ENCODE measurements at places on chromosomes 1 and 21. TPM values are rescaled to one million over a fixed set of nuclear protein-coding genes. Genes with fewer than 3 reads are reported as not detected.

The SHISAL2A gene
- total RNA-seq: not detected

The XCL1 gene
- not detected for total RNA-seq

- H3K36me3 ChIP-seq: no peaks in the 10 kb centered on the region
- H3K27me3 ChIP-seq: no peaks in the 10 kb centered on the region
- no peak overlapping the region for H3K4me3 ChIP-seq
- no peak overlapping the region for H3K27ac ChIP-seq
- H3K4me1 ChIP-seq: peaks cover 13% of the 10 kb centered on the region
- no peak for DNase-seq
Measured at GRCh38 chr1:186761358-186761757, 67.4 kb upstream of the PLA2G4A start.

DNA sequence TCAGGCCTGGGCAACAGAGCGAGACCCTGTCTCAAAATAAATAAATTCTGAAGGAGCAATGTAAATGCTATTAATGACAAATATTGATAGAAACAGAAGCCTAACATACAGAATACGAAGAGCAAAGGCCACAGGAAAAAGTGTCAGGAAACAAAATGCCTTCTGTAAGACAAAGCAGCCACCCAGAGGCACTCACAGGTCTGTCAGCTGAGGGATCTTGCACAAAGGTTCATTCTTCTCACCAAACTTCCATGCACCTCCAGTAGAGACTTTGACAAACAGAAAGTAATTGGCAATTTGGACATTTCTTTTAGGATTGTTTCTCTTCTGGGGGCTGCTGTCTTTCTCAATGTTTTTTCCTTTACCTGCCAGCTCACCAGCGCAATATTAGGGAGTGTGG, 1.2 kb upstream of the ALDH9A1 start:
- H3K36me3 ChIP-seq: peaks cover 8% of the 10 kb centered on the region
- no peak overlapping the region for H3K4me3 ChIP-seq
- H3K4me1 ChIP-seq: peaks cover 24% of the 10 kb centered on the region
- DNase-seq: no peak
- H3K27me3 ChIP-seq: no peaks in the 10 kb centered on the region

DNA sequence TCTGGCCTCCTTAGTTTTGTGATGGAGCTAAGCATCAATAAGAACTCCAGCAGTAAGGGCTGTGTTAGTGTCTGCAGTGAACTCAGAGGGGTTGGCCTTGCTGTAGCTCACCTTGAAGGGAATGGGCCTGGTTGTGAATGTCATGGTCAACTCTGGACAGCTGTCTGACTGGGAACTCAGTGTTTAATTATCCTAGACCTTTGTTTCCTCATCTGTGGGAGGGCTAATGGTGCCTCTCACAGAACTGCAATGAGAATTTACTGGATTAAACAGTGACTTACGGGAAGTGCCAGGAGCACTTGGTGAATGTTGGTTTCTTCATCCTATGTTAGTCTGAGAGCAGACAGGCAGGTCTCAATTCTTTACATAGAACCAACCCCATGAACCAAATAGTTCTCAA, 23.7 kb downstream of the HMGCS2 start:
- H3K27ac ChIP-seq: no peak overlapping the region
- no peak overlapping the region for H3K4me3 ChIP-seq
- H3K27me3 ChIP-seq: peaks cover 6% of the 10 kb centered on the region
- DNase-seq: no peak
- no peaks in the 10 kb centered on the region for H3K36me3 ChIP-seq
- peaks cover 8% of the 10 kb centered on the region for H3K4me1 ChIP-seq
